CMK (cell line): ENCODE measurements at places on chromosomes 12 and 14.

DNA sequence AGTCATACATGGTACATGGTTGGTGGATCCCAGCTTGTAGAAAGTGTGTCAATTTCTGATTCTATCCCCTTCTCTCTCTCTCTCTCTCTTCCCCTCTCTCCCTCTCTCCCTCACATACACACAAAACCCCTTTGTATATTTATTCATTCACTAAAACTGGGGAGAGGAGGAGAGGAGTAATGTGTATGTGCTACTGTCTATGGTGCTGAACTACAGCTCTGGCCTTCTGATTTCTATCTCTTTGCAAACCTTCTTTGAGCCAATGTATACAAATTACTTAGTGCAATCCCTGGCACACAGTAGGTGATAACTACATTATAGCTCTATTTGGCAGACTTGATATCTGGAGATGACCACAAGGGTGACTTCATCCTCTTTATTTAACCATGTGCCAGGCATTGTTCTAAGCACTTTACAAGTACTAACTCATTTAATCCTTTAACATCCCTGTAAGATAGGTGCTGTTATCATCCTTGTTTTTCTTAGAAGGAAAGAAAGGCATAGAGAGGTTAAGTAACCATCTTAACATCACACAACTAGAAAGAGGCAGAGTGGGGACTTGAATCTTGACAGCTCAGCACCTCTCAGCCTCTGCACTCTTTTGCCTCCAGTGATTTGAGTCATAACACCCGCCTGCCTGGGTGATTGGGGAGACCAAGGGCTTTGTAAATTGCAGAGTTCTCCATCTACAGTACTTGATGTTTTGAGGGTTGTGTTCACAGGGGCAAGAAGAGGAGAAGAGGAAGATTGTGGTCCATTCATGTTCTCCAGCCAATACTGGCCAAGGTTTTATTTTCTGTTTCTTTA, 21.3 kb downstream of the RPH3A start:
- DNase-seq: no peak

- DNase-seq: no peak
Observed at GRCh38 chr12:49976557-49976956, 3.8 kb downstream of the AQP6 start.

- no peak for DNase-seq
Observed at GRCh38 chr12:75979181-75979580, 52.4 kb downstream of the PHLDA1 start.

- DNase-seq: no peak
Observed at GRCh38 chr12:33654313-33654712, 214.7 kb upstream of the SYT10 start.

DNA sequence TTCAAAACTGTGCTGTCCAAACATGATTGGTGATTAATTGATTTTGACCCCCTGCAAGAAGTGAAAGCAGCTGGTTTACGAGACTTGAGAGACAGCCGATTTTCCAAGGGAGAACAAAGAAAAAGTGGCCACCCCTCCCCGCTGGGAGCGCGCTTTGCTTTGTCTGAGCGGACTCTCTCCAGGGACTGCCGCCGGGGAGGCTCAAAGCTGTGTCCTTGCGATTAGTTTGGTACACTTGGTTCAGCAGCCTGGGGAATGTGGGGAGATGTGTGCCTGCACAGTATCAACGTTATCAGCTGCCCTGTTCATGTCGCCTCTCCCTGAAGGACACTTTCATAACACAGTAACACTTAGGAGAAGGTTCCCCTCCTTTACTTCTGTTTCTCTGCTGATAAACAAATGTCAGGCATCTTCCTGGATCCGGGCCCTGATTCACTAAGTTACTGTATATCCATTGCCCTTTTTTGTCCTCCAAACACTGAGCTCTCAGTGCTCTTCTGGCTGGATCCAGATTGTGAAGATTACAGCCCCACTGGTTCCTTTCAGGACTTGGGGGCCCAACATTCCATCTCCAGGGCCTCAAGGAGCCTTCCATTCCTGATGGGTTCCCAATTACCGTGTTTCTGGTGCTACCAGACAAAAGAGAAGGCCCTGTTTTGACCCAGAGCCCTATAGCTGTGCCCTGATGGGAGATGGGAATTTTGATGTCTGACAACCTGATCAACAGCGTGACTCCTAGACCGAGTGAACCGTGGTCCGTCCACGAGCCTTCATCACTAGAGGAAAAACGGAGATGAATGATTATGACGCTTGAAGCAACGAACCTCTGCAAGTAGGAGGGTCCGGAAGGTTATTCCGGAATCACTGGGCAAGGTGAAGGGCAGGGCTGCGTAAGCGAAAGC, 31.7 kb upstream of the TUBA1C start:
- DNase-seq: peak; percentile 86

DNA sequence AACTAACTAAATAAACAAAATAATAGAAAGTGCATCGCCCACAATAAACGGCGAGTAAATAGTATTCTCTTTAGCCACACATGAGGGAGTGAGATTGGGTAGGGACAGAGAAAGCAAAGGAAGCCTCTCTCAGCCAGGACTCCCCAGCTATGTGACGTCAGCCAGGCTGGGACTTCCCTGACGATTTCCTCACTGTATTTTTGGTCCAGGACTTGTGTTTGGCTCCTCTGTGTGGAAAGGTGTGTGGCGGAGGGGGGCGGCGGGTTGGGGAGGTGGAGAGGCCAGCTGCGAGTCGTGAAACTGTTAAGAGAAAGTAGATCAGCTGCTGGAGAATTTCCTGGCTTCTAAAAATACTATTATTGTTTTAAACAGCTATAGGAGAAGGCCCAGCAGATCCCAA, 1124.6 kb downstream of the AACS start:
- DNase-seq: no peak

- DNase-seq: no peak
Observed at GRCh38 chr12:45269412-45269751, 53.5 kb downstream of the ANO6 start.

DNA sequence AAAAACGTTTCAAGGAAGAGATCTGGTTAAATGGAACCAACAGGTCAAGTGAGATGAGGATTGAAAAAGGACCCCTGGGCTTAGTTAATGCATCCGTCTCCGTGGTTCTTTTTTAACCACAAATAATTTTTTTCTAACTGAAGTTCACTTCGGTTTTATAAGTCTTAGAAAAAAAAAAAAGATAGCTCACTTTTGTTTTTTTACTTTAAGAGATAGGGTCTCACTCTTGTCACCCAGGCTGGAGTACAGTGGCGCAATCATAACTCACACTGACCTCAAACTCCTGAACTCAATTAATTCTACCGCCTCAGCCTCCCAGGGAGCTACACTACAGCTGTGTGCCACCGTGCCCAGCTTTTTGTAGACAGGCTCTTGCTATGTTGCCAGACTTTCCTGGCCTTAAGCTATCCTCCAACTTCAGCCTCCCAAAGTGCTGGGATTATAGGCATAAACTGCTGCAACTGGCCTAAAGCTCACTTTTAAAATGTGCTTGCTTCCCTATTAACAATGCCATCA, 11.8 kb downstream of the HNRNPC start:
- DNase-seq: no peak

- no peak for DNase-seq
Observed at GRCh38 chr12:62686938-62687337, 220.3 kb downstream of the MON2 start.

DNA sequence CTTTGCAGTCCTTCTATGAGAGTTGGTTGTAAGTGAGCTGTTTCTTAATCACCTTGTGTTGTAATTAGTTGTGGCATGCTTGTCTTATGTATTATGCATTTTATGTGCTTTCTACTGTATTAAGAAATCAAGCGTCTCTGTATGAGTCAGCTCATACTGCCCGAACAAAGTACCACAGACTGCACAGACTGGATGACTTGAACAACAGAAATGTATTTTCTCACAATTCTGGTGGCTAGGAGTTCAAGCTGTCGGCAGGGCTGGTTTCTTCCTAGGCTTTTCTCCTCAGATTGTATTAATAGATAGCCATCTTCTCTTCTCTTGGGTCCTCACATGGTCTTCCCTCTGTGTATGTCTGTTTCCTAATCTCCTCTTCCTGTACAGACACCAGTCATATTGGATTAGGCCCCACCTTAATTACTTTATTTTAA, 77.7 kb downstream of the FLRT2 start:
- no peak for DNase-seq

DNA sequence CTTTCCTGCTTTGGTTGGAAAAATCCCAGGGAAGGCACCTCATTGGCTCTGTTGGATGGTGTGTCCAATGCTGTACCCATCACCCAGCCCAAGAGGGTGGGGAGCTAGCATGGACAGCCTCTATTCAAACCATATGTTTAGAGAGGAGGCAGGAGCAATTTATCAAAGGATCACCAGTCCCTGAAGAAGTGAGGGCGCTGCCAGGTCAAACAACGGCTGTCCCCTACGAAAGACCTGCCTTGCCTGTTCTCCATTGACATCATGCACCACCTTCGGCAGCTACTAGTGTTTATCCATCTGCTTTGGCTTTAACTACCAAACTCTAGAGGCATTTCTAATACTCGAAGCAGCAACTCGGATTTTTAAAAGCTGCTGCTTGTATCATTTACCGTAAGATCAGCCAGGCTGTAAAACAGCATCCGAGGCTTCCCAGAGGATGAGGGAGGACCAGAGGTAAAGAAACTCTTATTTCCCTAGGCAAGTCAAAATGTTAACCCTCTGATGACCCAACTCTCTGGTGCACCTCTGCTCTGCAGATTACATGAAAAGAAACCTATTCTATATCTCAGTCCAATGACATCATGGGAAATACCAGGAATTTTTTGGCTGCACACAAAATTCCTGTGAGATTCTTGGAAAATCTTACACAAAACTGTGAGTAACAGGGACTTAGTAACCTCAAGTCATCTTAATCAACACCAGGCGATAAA, 720.9 kb upstream of the TBX3 start:
- DNase-seq: no peak

- DNase-seq: no peak
Observed at GRCh38 chr14:65132855-65133254, 30.5 kb upstream of the MAX start.

DNA sequence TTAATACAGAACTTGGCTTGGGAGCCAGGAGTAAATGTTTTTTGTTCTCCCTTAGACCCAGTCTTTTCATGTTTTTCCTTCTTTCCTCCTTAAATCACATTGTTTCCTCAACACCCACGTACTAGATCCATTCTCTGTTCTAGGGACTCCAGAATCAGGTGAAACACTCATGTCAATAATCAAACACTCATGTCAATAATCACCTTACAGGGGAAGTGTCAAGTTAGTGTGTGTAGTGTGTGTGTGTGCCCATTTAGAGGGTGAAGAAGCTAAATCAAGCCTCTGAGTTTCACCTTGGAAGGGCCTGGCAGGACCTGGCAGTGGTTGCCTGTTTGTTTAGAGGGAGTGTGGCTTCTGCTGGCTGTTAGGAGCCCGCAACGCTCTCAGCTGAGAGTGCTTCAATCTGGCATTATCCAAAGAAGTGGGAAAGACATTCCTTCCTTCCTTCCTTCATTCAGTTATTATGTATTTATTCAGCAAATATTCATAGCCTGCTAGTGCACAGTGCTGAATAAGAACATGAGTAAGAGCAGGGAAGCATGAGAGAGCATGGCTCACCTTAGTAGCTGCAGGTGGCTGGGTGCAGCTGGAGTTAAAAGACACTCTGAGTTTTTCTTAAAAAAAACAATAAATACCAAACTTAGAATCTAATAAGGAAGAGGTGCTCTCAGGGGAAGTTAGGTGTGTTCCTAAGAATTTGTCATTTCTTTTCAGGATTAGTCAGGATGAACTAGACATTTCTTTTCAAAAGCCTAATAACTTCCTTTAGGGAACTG, 17.6 kb upstream of the EID3 start:
- DNase-seq: no peak

DNA sequence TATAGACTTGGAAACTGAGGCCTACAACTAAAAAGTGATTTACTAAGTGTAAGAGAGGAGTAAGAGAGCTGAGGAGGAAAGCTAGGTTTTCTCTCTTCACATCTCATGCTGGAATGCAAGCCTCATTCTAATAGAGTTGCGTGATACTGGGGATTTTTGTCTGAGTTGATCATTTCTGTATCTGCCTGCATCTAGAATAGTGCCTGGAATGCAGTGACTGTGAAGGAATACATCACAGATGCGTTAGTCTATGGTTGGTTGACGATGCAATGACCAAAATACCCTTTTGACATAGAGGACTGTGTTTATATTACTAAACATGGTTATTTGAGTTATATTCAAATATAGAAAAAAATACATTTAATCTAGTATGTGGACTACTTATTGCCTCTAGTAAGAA, 9.2 kb upstream of the TMEM117 start:
- DNase-seq: no peak

- no peak for DNase-seq
Observed at GRCh38 chr14:36967892-36968555, 204.4 kb downstream of the SLC25A21 start.

DNA sequence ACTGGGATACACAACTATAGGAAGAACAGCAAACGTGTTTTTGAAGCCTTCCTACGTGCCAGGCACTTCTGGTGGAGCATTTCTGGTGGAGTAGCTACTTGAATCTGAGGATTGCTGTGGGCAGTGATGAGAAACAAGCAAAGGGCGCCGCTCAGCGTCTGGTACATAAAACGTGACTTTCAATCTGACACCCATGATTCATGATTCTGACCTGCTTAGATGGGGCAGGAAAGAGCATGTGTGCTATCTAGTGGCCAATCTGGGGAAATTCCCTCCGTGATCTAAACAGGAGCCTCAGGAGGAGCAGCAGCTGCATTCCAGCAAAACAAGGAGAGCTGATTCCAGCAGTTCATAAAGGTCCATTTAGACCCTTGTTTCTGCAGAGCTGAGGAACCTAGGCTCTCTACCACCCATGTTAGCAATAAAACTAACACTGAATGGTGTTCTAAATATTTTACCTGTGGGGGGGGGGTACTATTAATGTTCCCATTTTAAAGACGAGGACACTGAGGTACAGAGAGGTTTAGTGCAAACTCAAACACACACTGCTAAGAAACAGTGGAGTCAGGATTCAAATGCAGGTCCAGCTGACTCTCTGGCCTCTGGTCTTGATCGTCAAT, 37.8 kb downstream of the PAH start:
- DNase-seq: no peak

GRCh38 chr12:89155826-89156225, 196.5 kb downstream of the DUSP6 start:
- DNase-seq: no peak

DNA sequence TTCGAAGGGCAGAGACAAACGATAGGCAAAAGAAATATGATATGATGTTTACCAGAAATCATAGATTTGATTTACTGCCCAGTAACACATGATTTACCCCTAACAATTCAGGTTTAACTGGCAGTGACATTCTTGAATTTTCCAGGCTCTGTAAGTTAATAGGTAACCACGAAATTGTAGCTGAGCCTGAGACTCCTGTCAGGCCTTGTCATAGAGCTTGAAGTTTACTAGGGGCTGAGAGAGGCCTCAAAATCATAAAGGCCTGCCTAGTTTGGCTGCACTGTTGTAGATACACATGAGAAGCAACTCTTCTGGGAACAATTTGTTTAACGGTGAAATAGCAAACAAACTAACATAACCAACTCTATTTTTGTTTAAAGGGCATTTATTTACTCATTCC, 3.3 kb downstream of the ERP27 start:
- no peak for DNase-seq

- DNase-seq: no peak
Observed at GRCh38 chr12:107229827-107230226, 136.5 kb upstream of the CRY1 start.

GRCh38 chr14:51644217-51644933, 7.3 kb upstream of the FRMD6 start:
- no peak for DNase-seq
